ENCODE measurements at places on chromosomes 5 and 9. TPM values are rescaled to one million over a fixed set of nuclear protein-coding genes. Genes with fewer than 3 reads are reported as not detected.

- peak; percentile 96 for DNase-seq
Observed at GRCh38 chr5:61048534-61048933, 103.5 kb downstream of the NDUFAF2 start.

DNA sequence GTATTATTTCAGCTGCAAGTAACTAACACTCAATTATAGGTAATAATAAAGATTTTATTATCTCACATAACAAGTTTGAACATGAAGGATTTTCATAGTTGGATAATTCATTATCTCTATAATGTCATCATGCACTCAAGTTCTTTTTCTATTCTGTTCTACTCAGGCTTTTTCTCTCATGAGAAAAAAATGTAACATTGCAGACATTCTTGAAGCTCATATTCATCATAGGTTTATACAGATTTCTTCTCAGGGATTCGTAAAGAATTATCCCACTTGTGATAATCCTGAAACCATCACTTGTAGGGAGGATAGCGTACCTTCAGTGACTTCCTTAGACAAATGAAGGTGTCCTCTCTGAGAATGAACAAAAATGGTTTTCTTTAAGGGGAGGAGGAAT, 150.3 kb downstream of the XRCC4 start:
- DNase-seq = no peak

GRCh38 chr5:119651486-119651885, 22.1 kb downstream of the FAM170A start:
- DNase-seq = no peak

Gene ADCY2
- not detected for total RNA-seq

Gene TAL2
- total RNA-seq = not detected

Gene DAPK1
- 41.0 TPM for total RNA-seq

All from renal cortical epithelial cell (primary cell).